ENCODE measurements at places on chromosomes 3 and 15.

GRCh38 chr3:4972652-4973643 lies 6.3 kb upstream of the BHLHE40 start:
- no peak for DNase-seq

DNA sequence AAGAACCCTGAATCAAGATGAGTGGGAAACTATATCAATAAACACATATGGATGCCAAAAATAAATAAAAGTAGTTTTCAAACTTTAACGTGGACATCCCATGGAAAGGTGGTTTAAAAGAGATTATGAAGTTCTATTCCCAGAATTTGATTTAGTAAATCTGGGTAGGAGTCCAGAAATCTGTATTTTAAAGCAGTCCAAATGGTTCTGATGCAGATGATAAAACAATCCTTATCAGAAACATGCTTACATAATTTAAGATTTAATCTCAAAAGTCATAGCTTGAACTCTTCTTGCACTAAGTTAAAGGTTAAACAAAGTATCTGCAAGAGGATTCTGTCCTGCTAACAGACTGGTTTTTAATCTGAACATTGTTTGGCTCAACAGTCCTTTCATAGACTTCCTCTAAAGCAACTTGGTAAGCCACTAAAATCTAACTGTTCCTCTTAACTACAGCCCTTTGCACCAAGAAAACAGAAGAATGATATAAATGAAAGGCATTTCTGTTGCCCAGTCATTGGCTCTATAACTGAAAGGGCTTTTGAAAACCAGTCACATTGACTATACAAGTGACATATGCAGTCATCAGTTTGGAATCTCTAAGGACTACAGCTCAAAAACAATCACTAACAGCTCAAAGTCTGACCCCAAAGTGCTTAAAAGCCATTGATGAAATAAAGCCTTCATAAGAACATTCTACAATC lies 23.4 kb upstream of the MAP4 start:
- DNase-seq: no peak

DNA sequence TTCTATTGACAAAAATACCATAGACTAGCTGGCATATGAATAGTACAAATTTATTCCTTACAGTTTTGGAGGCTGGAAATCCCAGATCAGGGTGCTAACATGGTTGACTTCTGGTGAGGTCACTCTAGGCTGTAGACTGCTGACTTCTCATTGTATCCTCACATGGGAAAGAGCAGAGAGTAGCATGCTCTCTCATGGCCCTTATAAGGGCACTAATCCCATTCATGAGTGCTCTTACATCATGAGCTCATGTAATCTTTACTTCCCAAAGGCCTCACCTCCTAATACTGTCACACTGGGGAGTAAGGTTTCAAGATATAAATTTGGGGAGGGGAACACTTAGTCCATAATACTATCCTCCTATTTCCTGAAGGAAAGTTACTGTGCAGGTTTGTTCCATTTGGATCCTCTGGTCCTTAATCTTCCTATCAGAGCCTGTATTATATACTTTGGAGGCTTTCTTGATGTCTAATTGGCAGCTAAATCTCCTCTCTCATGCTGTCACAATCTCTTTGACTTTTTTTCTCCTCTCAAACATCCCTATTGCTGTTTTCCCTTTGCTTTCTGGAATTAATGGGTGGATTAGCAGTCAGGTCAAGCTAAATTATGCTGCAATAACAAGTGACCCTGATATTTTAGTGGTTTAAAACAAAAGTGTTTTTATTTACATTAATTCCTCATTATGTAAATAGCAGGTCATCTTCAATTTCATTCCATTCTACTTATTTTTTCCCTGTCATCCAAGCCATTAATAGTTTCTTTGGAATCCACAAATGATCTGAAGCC lies 23.1 kb upstream of the LEKR1 start:
- no peak for DNase-seq

- DNase-seq: no peak
These were observed 435.9 kb downstream of the NR2F2 start for GRCh38 chr15:96766366-96766765.

GRCh38 chr15:69881302-69881670 lies 216.4 kb downstream of the TLE3 start:
- DNase-seq: no peak

GRCh38 chr15:67156426-67156825 lies 91.0 kb downstream of the SMAD3 start:
- DNase-seq: no peak

DNA sequence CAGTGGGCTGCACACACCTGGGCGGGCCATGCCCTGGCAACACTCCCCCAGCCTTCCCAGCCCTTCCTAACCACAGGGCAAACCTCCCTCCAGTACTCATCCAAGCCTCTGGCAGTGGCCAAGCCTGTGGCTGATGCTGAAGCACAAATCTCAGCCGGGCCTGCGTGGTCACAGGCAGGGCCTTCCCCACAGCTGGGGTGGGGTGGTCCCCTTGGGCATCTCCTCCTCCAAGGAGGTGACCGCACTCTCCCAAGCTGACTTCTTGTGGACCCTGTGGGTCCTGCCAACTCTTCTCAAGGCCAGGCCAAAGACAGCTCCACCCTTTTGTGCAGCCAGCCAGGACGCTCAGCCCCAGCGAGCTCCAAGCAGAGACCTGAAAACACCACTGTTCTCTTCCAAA lies 21.4 kb downstream of the GRAMD2A start:
- DNase-seq: no peak

DNA sequence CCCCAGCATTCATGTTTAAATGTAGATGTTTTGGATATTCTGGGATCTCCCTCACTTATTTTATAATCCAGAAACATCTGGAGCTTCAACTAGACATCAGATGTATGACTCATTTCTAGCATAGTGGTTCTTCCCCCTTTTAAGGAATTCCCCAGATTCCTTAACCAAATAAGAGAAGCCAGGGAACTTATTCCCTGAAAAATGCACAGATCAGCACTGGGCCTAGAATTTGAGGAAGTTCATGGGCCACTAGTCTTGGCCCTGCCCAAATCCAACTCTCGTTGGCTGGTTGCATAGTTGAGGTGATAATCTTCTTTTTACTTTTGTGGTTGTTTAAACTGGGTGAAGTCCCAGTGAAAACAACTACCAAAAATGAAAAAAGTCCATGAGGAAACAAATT lies 20.4 kb downstream of the RARRES1 start:
- no peak for DNase-seq

- DNase-seq: no peak
These were observed 104.2 kb downstream of the FBXL22 start for GRCh38 chr15:63701365-63701764.

GRCh38 chr3:189282741-189283140 lies 111.0 kb downstream of the TPRG1 start:
- DNase-seq: no peak

DNA sequence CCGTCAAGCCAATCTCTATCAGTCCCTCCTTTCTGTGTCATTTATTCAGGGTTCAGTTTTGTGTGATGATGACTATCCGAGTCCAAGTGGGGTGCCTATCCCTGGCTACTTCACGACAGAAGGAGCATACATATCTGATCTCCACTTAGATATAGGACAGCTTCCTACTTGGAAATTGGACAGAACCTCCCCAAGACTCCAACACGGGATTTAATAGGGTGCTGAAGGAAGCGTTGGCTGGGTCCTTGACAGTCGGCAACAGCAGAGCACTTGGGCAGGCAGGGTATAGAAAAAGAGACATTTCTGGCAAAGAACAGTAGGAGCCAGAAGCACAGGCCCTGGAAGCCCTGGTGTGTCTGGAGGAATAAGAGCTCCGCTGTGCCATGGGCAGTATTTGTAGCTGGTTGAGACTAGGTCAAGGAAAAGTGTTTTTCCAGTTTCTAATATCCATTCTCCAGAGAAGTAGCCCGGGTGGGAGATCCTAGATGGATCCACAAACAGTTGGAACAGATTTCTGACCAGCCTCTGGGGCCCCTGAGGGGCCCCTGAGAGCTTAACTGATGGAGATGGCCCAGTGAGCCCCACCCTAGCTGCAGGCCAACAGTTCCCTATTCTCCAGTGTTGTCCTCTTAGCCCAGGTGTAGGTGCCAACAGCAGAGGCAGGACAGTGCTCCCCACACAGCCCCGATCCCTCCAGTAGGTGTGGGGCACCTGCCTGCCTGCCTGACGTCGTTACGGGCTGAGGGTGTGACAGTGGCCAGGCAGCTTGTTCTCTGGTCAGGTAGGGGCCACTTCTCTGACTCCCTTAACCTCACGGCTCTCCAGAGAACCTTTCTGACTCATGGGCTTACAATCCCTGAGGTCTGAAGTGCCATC lies 130.8 kb downstream of the CHCHD6 start:
- no peak for DNase-seq

GRCh38 chr3:170749765-170750477 lies 120.1 kb downstream of the RPL22L1 start:
- no peak for DNase-seq

DNA sequence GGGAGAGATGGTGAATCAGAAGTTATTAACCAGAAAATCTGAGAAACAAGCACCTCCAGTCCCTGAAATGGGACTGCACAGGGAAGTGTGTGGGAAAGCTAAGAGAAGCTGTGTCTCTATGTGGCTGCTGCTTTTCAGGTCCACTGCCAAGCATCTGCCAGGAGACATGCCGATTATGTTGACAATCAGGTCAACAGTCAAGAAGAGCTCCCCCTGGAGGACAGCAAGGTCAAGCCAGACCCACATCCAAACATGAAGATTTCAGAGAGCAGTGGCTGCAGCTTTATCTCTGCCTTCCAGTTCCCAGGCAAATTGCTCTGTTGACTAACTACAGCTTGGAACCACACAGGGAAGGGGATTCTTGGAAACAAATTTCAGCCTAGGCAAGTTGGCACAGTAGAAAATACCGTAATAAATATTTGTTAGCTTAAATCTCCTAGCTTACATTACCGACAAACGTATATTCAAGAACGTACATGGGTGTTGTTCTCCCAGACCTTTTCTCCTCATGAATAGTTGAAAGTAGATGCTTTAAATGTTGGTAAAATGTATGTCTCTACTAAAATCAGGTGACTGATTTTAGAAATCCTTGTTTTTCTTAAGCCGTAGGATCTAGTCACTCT lies 394.5 kb upstream of the RARB start:
- no peak for DNase-seq

GRCh38 chr3:171790574-171790897 lies 19.7 kb downstream of the PLD1 start:
- no peak for DNase-seq

DNA sequence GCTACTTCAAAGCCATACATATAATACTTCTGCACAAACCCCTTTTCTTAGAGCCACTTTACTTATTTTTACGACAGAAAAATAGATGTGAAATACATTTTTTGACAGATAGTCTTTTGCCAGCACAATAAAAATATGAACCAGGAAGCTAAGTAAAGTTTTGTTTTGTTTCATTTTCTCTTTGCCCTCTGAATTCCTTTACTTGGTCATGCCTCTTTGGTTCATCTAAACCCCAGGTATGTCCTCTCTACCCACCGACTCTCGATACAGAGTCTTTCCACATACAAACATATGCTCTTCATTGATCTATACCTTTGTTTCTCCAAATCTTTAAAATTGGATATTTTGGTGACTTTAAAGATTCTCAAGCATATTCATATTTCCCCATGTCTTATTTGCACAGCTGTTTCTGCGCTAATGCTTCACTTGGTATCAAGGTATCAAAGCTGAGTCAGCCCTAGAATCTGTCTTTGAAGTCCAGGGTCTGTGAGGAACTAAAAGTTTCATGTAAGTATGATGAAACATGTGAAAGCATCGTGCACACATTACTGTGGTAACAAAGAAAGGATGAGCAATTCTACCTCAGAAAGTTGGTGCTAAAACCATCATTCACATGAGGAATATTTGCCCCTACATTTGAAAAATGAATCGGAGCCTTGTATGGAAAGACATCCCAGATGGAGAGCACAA lies 845.4 kb downstream of the NAALADL2 start:
- DNase-seq: no peak

- no peak for DNase-seq
These were observed 11.1 kb upstream of the RPL29 start for GRCh38 chr3:52006820-52007133.

DNA sequence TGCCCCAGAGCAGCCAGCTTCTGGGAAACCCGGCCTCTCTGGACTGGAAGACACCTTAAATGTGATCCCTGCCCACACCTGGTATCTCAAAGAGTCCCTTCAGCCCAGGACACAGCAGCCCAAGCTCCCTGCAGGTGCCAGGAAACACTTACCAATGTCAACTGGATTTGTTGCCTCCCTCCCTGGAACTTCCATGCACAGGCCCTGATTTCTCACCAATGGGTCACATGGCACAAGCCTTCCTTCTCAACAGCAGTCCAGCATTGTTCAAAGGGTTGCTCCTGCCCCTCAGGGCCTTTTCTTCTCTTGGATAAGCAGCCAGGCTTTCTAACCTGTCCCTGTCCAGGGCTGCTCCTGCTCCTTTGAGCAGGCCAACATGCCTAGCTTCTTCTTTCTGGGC lies 31.6 kb downstream of the ANP32A start:
- DNase-seq: no peak

- no peak for DNase-seq
These were observed 70.2 kb upstream of the WNT7A start for GRCh38 chr3:13950042-13950441.

DNA sequence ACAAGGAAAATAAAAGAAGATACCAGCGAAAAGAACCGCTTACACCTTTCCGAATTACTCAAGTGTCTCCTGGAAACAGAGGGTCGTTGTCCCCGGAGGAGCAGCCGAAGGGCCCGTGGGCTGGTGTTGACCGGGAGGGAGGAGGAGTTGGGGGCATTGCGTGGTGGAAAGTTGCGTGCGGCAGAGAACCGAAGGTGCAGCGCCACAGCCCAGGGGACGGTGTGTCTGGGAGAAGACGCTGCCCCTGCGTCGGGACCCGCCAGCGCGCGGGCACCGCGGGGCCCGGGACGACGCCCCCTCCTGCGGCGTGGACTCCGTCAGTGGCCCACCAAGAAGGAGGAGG lies 325 bp downstream of the ALCAM start:
- no peak for DNase-seq

DNA sequence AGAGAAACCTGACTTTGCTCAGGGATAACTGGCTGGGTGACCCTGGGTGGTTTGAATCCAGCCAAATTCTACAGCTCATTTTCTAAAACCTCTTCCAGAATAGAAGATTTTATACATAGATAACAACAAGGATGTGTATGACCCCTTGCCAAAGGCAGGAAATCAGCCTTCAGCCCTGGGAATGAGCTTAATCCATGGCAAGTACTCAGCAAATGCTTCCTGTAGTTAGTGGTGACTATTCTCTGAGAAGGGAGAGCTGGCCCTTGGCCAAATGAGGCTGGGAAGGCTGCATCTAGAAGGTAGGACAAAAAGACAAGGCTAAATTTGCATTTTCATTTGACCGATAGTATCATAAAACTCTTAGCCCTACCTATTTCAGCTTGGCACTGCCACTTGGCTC lies 4.6 kb upstream of the HACD3 start:
- no peak for DNase-seq

Measured in activated T-cell treated with anti-CD3 and anti-CD28 coated beads for 24 hours (primary cell).